Hippocampal formation (tissue), 2 donors: ENCODE measurements at places on chromosomes 6 and 20.

- no peak for DNase-seq
Observed at GRCh38 chr6:144262470-144263369, 22.4 kb upstream of the UTRN start.

- no peak for DNase-seq
Observed at GRCh38 chr6:4592026-4592425, 184.2 kb upstream of the CDYL start.

- DNase-seq = no peak
Observed at GRCh38 chr6:169019727-169020491, 233.7 kb downstream of the THBS2 start.

DNA sequence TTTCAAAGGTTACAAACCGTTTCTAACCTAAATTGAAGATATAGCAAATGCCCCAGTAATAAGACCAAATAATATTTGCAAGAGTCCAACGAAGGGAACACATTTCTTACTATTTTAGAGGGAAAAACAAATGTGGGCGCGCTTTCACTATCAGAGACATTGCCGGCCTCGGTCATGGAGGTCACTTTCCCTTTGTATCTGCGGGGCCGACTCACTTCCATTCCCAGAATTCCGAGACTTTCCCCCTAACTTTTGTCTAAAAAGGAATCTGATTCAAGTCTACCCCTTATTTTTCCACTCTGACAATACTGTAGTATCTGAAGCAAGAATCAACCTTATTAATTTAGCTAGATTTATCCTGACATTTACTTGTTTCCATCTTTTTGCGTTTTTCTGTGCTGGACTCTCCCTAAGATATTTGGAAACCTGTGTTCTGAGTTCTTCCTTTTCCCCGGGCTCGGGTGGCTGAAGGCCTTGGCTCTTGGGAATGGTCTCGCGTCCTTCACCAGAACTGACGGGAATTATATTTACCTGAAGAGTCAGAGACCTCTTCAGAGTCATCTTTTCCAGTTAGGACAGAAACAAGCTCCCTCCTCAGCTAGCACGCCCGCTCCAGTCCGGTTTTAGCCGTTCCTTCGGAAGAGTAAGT is 71.8 kb upstream of the ZNF184 start:
- DNase-seq = no peak

DNA sequence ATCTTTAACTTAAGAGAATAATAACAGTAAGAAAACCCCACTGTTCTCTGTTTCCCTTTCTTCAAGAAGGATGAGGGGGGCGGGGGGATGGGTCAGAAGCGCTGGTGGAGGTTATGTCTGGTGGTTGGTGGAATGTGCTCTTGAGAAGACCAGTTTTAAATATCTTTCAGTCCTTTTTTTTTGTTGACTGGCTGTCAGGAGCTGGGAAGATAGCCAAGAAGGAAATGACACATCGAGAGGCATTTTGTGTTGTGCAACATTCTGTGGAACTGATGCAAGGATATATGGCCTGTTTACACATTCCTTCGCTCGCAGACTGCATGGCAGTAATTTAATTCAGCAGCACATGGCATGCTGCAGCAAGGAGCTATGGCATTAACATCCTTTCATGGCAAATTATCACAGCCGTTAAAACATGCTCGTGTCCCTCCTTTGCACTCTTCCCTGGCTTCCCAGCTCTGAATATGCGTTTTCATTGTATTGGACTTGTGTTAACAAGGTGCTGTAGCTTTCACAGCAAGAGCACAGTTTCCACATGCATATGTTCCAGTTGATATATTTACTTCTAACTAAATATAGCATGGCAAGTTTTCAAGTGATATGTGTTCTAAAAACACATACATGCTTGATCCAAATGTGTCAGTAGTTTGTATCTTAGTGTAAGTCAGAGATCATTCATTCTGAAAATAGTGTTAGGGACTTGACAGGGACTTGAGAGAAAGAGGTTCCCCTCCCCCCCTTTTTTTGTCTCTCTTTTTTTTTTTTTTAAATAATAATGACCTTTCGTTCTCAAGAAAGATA is 68.2 kb upstream of the SUPT3H start:
- DNase-seq = peak; percentile 41

- DNase-seq = no peak
Observed at GRCh38 chr6:163994566-163994965, 580.0 kb downstream of the QKI start.

GRCh38 chr6:383856-384255 is 7.7 kb upstream of the IRF4 start:
- no peak for DNase-seq

GRCh38 chr6:83429269-83429668 is 1.6 kb downstream of the ME1 start:
- DNase-seq = no peak

GRCh38 chr6:144304223-144304848 is 19.2 kb downstream of the UTRN start:
- DNase-seq = no peak

DNA sequence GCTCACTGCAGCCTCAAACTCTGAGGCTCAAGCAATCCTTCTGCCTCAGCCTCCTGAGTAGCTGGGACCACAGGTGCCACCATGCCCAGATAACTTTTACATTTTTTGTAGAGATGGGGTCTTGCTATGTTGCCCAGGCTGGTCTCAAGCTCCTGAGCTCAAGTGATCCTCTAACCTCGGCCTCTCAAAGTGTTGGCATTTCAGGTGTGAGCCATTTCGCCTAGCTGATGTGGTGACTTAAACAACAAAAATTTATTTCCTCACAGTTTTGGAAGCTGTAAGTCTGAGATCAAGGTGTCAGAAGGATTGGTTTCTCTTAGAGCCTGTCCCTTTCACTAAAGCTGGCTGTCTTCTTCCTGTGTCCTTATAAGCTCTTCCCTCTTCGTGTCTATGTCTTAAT is 15.0 kb upstream of the JARID2 start:
- no peak for DNase-seq

DNA sequence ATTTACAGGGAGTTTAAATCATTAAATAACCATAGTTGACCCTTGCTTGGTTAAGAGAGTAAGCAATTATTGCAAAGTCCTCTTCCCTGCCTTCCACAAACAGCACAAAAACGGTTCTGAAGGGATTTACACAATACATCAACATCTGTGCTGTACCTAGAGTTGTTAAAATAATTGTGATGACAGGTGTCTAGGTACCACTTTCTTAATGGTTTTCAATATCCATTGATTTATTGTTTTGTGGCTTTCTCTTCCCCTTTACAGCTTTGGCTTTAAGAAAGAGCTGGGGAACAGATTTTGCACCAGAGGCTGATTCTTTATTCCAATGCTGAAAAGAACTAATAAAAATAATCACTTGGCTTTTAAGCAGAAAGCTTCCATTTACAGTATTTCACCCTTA is 598 bp upstream of the SOX4 start:
- no peak for DNase-seq

GRCh38 chr20:10799735-10800134 is 125.9 kb upstream of the JAG1 start:
- no peak for DNase-seq

GRCh38 chr20:51067792-51068191 is 44.9 kb upstream of the KCNG1 start:
- no peak for DNase-seq

DNA sequence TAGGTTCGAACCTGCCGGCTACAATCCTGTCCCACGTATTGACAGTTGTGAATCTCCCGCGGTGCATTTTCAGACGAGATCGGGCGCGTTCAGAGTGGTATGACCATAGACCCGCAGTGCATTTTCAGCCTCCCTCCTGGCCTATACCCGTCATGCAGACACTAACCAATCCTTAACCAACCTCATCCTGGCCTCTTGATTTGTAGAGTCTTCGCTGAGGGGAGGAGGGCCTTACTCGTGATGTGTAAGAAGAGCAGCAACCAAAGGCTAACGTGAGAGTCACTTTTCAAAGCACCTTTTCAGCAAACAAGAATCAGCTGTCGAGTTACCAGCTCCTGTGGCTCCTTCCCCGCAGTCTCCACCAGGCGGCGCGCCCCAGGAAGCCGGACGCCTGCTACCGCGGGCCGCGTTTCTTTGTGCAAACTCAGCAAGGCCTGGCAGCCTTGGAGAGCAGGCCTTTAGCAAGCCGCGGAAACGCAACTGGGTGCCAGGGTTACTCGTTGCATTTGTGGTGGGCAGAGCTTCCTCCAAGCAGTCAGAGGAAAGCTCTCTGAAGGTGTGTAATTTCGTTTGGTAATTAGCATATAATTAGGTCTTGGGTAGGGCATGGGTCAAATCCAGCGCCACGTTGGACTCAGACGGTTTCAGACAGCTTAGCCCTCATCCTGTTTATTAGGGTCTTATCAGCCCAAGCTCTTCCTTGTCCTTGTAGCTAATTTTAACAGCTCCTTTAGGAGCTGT is 139.8 kb downstream of the OR2B2 start:
- peak; percentile 53 for DNase-seq

GRCh38 chr6:117463762-117464665 is 18.5 kb upstream of the DCBLD1 start:
- DNase-seq = no peak

GRCh38 chr20:598133-598850 is 11.8 kb downstream of the TCF15 start:
- DNase-seq = no peak

GRCh38 chr6:89775150-89775549 is 44.4 kb downstream of the MDN1 start:
- DNase-seq = no peak

GRCh38 chr6:106005013-106005412 is 81.1 kb upstream of the PRDM1 start:
- DNase-seq = no peak

DNA sequence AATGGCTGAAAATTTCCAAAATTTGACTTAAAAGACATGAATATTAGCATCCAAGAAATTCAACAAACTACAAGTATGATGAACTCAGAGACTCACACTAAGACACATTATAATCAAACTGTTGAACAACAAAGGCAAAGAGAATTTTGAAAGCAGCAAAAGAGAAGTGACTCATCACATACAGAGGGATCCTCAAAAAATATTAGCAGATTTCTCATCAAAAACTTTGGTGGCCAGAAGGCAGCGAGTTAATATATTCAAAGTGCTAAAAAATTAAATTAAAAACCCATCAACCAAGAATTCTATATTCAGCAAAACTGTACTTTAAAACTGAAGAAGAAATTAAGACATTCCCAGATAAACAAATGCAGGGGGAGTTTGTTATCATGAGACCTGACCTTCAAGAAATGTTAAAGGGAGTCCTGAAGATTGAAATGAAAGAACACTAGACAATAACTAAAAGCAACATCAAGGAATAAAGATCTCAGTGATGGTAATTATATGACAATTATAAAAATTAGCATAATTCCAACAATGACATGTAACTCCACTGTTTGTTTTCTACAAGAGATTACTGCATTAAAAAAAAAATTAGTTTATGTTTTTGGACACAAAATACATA is 150.0 kb downstream of the RNASET2 start:
- DNase-seq = no peak

GRCh38 chr6:52417675-52418111 is 2.4 kb upstream of the EFHC1 start:
- DNase-seq = no peak

DNA sequence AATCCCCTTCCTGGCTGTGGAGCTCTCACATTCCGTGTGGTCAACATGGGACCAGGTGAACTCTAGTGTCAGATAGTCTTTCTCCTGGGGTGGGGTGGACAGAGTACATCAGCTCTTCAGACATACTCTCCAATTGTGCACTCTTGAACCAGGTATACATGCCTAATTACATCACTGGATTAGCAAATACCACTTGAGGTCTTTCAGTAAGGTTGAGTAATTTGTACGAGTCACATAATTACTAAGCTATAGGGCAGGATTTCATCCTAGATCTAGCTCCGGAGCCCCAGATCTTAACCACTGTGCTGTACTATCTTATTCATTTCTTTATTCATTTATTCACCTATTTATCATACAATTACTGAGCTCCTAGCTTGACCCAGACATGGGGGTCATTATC is 821.3 kb downstream of the TFAP2A start:
- no peak for DNase-seq

GRCh38 chr6:100801036-100801435 is 80.1 kb downstream of the ASCC3 start:
- DNase-seq = no peak

DNA sequence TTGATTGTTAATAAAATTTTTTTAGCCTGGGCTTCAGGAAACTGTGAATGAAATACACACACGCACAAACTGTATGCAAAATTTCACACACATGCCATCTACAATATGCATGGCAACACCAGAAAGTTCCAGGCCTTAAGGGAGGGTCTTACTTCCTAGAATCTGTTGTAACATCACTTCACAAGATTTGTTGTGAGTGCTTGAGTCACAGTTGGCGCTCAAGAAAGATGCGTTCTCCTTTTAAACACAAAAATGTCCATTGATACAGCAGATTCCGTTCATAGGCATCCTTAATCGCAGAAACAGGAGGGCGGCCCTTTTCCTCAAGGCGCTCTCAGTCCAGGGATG is 485 bp upstream of the RTF2 start:
- DNase-seq = no peak

DNA sequence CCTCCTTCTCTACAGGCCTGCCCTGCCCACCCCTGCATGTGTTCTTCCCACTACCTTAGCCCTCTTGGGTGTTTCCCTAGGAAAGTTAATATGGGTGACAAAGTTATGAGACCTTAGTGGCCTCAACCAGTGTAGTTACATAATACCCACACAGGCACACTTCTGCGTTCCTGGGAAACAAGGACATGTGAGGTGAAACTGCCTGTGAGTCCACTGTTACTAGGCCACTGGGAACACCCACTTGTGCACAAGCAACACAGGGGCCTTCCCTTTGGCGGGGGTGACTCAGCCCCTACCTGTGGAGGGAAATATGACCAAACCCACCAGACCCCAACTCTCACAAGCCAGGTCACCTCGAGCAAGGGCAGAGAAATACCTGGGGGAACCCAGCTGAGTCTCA is 12.8 kb downstream of the PI16 start:
- DNase-seq = no peak

GRCh38 chr6:168067081-168067759 is 11.8 kb downstream of the FRMD1 start:
- no peak for DNase-seq

DNA sequence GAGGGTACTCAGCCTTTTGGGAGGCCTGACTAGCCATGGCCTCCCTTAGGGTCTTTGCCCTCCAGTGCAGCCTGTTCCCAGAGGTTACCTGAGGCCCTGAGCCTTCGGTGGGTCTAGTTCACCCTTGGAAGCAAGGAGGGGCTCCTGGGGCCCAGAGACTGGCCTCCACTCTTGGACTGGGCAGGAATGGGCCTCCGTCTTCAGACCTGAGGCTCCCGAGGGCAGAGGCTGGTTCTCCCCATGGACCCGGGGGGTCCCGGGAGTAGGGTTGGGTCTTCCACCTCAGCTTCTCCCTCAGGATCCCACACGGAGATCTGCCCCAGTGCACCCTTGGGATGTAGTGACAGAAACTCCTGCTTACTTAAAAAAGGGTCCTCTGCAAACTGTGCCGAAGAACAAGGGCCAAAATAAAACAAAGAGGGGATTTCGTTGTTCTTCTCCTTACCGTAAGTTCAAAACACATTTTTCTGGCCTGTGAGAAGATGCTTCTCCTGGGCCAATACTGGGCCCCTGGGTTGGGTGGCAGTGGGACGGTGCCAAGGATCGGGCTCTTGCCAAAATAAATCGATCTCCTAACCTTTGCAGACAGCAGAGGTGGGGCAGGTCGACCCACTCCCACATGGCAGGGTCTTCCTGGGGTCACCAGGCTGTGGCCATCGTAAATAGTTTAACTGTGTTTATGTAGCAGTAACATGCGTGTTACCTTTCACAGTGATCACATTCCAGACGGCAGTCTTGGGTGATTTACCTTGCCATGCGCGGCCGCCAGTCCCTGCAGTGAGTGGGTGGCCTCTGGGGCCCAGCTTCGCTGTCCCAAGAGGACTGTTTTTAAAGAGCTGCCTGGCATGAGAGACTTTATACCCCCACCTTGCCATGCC is 151.8 kb downstream of the VEGFA start:
- DNase-seq = no peak

- DNase-seq = no peak
Observed at GRCh38 chr20:24522452-24523330, 53.3 kb downstream of the SYNDIG1 start.

GRCh38 chr6:163745536-163746400 is 331.2 kb downstream of the QKI start:
- DNase-seq = no peak
